ENCODE measurements at places on chromosomes 1 and 21. TPM values are rescaled to one million over a fixed set of nuclear protein-coding genes. Genes with fewer than 3 reads are reported as not detected.

BLACAT1 gene
- not detected for total RNA-seq

GRCh38 chr1:25020851-25021590, 90.9 kb upstream of the RUNX3 start:
- DNase-seq, result no peak

DNA sequence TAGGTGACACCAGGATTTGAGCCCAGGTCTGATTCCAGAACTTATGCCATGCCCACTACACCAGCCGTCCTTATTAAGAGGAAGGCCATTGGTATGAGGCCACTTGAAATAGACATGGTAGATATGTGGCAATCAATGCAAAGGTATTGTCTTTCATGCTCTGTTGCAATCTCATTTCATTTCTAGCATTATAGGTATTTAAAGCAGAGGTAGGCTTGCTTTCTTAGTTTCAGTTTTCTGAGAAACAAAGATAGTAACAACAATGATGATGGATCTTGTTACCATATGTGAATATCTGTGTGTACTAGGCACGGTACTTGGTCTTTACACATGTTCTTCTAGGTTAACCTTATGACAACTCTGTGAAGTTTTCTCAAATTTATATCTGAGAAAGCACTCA, 113.1 kb downstream of the FGGY start:
- DNase-seq, result no peak

GRCh38 chr1:3261969-3262579, 192.4 kb upstream of the ARHGEF16 start:
- DNase-seq, result no peak

GRCh38 chr1:156420205-156421061, 51.4 kb downstream of the RHBG start:
- no peak for DNase-seq

- DNase-seq, result no peak
These were observed 66.2 kb downstream of the SLC45A1 start for GRCh38 chr1:8384088-8384487.
